ENCODE measurements at places on chromosomes 2 and 18. TPM values are rescaled to one million over a fixed set of nuclear protein-coding genes. Genes with fewer than 3 reads are reported as not detected.

Gene SERPINB11
- total RNA-seq = not detected

Gene DUSP28
- 7.2 TPM for total RNA-seq

Gene SCN9A
- 0.68 TPM for total RNA-seq

Gene FHL2
- total RNA-seq = 48.7 TPM

Gene RIT2
- not detected for total RNA-seq

Gene BBS5
- 6.7 TPM for total RNA-seq

All from cardiac ventricle fibroblast (primary cell).